ENCODE measurements at places on chromosomes 1 and 21.

DNA sequence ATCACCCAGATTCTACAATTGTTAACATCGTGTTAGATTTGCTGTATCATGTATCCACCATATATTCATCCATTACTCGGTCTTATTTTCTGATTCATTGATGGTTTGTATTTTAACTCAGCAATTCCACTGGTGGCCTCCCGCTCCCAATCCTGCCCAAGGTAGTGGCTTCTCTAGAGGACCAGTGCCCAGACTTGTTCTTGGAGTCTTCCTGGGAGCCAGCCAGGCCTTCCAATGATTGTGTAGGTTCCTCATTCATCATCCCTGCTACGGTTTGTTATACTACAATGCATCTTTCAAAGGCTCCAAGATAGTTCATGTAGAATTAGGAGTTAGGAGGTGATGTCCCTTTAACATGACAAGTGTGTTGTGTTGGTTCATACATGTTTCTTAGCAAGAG is 451.1 kb downstream of the SETD4 start:
- no peak for DNase-seq

- no peak for DNase-seq
Observed at GRCh38 chr1:204127597-204128242, 24.1 kb downstream of the ETNK2 start.

GRCh38 chr21:34086887-34087306 is 13.5 kb downstream of the MRPS6 start:
- no peak for DNase-seq

GRCh38 chr1:223035724-223036478 is 107.1 kb downstream of the TLR5 start:
- no peak for DNase-seq

GRCh38 chr1:228420968-228421826 is 4.5 kb upstream of the TRIM17 start:
- DNase-seq = no peak

- DNase-seq = no peak
Observed at GRCh38 chr21:46068516-46069079, 29.3 kb upstream of the COL6A2 start.

DNA sequence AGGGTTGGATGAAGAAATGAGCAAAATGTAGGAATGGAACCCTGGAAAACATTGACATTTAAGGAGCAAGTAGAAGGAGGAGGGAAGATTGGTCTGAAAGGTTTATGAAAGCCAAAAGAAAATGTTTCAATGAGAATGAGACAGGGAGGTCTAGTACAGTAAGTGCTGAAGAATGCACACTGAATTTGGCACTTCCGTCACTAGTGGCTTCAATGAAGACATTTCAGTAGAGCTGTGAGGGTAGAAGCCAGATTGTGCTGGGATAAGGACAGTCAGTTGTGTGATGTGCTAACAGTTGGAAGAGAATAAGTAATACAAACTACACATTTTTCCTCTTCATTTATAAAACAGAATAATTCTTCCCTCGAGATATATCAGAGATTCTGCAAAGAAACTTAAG is 17.1 kb downstream of the THEM4 start:
- no peak for DNase-seq

- DNase-seq = no peak
Observed at GRCh38 chr1:51915951-51916350, 37.4 kb upstream of the NRDC start.

DNA sequence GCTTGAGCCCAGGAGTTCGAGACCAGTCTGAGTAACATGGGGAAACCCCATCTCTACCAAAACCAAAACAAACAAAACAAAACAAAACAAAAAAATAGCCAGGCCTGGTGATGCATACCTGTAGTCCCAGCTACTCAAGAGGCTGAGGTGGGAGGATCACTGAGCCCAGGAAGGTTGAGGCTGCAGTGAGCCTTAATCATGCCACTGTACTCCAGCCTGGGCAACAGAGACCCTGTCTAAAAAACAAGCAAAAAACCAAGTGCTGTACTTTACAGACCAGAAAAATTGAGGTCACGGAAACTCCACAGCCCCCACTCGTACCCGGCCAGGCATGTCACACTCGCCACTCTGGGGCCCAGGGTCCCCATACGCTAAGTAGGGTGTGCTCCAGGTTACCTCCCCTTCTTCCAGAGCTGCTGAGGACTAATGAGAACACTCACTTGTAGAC is 22.9 kb downstream of the ATP2B4 start:
- no peak for DNase-seq

- no peak for DNase-seq
Observed at GRCh38 chr1:89085781-89086180, 20.8 kb upstream of the GBP1 start.

GRCh38 chr21:17388226-17388625 is 124.6 kb upstream of the CXADR start:
- DNase-seq = no peak

DNA sequence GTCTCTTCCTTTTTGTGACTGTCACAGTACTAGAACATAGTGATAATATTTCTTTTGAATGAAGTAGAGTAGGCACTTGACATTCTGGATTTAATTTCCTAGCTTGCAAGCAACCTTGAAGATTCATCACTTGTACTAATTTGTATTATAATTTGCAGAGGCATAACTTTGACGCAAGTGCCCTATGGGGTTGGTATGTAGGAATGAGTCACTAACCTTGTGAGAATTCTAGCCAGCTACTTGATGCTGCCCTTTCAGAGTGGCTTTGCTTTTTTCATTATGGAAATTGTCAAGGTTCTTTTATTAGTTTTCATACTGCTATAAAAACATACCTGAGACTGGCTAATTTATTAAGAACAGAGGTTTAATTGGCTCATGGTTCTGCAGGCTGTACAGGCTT is 13.7 kb upstream of the DPH5 start:
- DNase-seq = no peak

DNA sequence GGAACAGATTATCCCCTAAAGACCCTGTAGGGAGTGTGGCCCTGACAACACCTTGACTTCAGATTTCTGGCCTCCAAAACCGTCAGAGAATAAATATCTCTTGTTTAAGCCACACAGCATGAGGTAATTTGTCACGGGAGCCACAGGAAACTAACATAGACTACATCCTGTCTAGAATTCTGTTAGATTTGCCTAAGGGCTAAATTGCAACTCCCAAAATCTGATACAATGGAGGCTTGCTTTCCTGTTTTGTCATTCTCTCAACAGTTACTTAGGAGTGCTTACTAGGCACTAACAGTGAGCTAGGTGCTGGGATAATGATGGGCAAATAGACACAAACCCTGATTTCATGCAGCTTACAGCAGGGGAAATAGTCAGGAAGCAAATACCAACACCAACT is 141.6 kb downstream of the MIS18A start:
- no peak for DNase-seq

DNA sequence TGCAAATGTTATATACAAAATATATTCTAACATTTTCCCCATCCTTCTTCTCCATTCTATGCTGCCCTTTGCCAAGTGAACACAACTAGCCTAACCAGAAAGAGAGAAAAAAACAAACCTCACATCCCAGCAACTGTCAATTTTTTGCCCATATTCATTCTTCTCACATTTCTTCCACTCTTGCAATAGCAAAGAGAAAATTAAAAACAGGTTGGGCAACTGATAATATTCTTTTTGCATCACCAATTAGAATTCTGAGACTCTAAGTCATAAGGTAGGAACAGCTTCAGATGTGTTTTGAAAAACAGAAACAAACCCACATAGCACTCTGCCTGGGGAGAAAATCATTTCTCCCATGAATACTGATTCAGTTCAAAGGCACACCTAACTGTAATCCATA is 25.2 kb upstream of the EXO1 start:
- DNase-seq = no peak

GRCh38 chr1:19390166-19390850 is 78.2 kb downstream of the SLC66A1 start:
- no peak for DNase-seq

GRCh38 chr1:154337253-154337894 is 12.0 kb downstream of the ATP8B2 start:
- DNase-seq = no peak

DNA sequence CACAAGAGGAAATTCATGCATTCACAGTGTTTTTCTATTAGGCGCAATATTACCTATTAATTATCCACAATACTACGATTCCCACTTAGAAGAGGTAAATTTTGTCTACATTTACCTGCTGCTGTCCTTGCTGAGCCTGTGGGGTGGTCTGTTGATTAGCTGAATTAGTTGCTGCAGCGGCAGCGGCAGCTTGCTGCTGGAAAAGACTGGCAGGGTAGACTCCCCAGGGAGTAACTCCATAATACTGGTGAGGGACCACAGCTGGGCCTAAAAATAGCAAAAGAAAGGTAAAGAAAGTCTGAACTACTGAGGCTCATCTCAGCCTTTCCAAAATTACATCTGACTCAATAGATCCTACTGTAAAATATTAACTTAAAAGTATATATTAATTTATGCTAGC is 66.0 kb upstream of the SDC3 start:
- DNase-seq = no peak

GRCh38 chr1:201606096-201606495 is 67.2 kb downstream of the NAV1 start:
- DNase-seq = no peak

DNA sequence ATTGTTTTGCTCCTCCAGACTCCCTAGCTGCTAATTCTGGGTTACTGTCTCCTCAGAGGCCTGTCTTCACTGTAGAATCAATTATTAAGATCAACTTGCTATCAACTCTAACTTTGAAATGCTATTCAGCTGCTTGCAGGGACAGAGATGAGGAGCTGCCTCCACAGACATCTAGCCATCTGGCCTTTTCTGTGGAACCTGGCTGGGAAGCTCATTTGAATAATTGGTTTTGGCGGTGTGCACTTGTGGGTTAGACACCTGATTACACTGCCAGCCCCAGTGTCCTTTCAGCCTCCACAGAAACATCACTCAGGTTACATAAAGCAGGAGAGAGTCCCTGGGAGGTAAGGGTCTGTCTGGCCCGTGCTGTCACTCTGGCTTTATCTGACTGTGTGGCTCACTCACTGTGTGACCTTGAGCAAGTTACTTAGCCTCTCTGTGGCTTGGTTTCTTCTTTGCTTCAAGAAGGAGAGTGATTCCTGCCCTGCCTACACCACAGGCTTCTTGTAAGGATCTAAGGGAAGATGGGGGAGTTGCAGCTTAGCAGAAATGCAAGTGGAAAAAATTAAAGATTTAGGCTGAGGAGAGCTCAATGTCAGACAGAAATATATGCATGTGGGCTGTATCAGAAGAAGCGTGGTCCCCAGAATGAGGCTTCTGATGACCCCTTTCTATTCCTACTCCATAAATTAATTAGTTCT is 131.6 kb downstream of the BEND5 start:
- DNase-seq = no peak

- DNase-seq = no peak
Observed at GRCh38 chr1:102550729-102551384, 554.1 kb upstream of the OLFM3 start.

- DNase-seq = no peak
Observed at GRCh38 chr1:19435851-19436455, 49.4 kb downstream of the CAPZB start.

- no peak for DNase-seq
Observed at GRCh38 chr1:182869241-182869666, 30.1 kb downstream of the DHX9 start.

DNA sequence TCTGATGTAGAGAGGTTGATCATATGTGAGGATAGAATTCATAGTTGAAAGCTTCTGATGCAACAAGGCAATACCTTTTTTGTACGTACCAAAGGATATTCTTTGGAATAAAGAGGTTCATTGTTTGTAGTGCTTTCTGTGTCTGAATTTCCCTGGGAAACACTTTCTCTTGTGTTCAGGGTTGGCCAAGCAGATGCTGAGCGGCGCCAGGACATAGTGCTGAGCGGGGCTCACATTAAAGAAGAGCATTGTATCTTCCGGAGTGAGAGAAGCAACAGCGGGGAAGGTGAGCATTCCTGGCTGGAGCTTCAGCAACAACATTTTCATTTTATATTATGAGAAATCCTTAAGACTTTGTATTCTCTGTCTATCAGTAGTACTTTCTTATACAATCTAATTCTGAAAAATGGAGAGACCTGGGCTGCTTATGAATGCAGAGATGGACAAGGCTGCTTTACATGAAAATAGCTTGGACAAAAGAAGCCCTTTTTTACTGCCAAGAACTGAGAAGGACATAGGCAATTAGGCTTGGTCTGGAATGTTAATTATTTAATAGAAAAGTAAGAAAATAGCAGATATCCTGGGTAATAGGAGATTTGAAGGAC is 85.2 kb downstream of the KIF1B start:
- DNase-seq = no peak

- no peak for DNase-seq
Observed at GRCh38 chr1:192382758-192383157, 66.0 kb downstream of the RGS21 start.

DNA sequence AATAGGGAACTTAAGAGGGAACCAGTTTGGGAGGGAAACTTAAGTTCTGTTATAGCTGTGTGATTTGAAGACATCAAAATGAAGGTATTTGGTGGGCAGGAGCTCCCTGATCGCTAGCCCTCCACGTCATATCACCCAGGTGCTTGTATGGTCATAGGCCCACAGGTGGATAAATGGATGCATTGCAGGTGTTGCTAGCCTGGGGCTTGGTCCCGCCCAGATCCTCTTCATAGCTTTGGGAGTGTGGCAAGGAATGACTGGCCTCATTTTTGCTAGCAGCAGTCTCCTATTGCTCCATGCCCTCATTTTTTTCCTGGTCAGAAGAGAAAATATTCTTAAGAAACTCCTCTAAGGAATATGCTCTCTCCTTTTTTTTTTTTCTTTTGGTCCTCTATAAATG is 11.3 kb downstream of the GNPAT start:
- DNase-seq = no peak

DNA sequence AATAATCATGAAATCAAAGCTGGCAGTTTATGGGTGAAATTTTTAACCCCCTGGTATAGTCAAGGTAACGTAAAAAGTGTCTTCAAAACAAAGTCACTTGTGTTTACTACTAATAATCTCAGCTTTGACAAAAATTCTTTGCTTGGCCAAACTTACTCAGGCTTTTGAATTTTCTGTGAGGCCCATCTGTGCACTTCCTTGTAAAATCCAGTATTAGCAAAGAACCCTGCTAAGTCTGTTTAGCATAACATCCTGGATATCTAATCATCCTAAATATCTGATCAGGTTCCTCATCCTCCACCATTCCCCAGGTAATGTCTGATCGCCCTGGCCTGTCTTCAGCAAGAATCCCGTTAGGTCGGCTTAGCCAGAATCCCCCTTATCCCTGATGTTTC is 3.0 kb downstream of the LYST start:
- DNase-seq = no peak

GRCh38 chr1:178086294-178086693 is 7.6 kb upstream of the RASAL2 start:
- no peak for DNase-seq

GRCh38 chr21:39479814-39480182 is 28.0 kb downstream of the SH3BGR start:
- DNase-seq = no peak

DNA sequence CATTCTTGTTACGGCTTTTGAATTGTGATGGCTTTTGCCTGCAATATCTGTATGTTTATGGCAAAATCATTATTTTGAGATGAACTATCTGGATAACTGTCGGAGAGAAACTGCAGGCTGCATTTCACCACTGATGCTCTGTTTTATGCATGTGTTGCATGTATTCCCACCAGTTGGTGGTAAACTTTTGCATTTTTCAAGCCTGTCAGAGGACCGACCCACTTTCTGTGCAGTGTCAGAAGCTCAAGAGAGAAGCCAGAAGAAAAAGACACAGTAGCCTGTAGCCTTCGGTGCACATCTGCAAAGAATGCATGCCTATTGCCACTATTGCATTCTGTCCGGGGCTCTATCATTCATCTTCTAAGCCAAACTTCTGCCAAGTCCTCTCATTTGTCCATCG is 41.6 kb downstream of the OLIG1 start:
- DNase-seq = no peak

GRCh38 chr1:53654216-53655210 is 84.5 kb downstream of the GLIS1 start:
- DNase-seq = no peak
